ENCODE measurements at places on chromosomes 12 and 14.

DNA sequence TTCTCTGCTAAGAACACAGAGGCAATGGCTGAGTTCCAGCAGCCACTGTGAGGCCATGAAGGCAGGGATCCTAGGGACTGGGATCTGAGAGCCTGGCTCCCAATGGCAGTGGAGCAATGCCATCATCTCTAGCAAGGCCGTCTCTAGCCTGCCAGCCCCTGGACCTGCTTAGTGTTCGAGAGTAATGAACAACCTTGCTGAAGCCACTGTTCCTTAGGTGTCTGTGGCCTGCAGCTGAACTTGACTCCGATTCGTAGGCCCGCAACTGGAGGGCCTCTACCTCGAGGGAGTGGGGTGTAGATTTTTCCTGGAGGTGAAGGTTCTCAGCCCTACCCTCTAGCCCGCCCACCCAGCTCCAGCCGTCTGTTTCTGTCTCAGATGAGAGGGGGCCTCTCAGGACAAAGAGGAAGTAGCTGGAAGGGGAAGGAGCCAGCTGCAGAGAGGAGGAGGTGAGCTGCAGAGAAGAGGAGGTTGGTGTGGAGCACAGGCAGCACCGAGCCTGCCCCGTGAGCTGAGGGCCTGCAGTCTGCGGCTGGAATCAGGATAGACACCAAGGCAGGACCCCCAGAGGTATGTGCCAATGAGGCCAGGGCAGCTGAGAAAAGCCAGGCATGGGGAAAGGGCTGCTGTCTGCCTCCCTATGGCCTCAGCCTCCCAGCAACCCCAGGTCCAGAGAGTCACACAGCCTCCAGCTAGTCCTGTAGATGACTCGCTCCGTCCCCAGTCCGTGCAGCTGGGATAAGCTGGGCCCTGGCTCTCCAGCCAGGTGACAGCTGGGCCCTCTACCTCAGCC, at the start of gene PLD4:
Gene PLD4, plus strand, starts transcription at position 459 of the 793 bp plus-strand sequence. CDS start 2,262 bp downstream, outside the sequence.
- no peak for DNase-seq

DNA sequence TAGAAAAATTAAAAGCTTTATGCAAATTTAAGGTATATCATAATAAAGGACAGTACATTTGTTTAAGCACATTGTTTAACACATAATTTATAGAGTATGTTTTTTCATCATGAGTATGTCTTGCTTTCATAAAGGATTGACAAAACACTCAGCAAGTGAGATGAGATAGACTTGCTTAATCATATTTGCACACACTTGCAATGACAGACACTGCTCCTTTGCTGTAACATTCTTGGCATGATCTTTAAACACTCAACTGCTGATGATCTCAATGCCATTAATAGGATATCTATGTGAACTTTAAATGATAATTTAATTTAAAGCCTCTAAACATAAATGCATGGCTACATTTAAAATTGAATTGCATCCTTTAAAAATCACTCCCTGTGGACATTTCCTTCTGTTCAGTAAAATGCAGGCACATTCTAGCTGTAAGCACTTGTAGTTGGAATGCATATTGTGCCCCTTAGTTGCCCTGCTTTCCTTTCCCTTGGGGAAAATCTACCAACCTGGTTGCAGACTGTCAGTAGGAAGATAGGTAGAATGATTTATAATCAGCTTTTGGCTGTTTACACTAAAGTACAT, 979.0 kb downstream of the TMTC2 start:
- DNase-seq, result no peak

- peak; percentile 56 for DNase-seq
Measured at GRCh38 chr14:104135121-104135903, 3.1 kb upstream of the KIF26A start.

DNA sequence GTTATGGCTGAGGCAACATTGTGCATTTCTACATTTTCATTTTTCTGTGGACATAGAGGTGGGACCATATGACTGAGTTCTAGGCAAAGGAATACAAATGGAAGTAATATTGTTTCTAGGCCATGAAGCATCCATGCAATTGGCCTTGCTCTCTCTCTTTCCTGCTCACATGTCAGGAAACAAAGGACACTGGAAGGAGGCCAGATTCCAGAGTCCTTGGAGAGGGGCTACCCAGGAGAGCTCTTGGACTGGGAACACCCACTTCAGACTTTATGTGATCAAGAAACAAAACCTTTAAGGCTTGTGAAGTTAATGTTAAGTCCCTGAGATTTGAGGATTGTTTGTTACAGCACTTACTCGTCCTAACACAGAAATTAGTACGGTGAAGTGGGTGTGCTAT, 32.8 kb downstream of the PDZRN4 start:
- no peak for DNase-seq

GRCh38 chr14:50964683-50965390, 20.6 kb upstream of the PYGL start:
- no peak for DNase-seq

GRCh38 chr12:43848226-43848507, 12.3 kb downstream of the TMEM117 start:
- DNase-seq, result no peak

DNA sequence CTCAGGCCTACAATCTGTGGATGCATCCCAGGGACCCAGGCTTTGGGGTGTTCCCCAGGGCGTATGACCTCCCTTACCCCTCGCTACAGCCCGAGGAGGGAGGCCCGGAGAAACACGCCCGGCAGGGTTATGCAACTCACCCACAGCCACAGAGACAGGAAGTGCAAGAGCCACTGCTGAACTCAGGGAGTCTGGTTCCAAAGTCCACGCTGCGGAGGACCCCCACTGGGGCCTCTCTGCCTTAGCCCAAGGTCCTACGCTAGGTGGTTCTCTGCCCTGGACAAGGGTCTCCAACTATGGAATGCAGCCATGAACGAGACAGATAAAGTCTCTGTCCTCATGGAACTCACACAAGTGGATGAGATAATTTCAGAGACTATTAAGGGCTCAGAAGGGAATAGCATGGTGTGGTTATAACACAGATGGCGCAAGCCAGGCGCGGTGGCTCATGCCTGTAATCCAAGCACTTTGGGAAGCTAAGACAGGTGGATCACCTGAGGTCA, 11.3 kb downstream of the SCARB1 start:
- DNase-seq, result no peak

DNA sequence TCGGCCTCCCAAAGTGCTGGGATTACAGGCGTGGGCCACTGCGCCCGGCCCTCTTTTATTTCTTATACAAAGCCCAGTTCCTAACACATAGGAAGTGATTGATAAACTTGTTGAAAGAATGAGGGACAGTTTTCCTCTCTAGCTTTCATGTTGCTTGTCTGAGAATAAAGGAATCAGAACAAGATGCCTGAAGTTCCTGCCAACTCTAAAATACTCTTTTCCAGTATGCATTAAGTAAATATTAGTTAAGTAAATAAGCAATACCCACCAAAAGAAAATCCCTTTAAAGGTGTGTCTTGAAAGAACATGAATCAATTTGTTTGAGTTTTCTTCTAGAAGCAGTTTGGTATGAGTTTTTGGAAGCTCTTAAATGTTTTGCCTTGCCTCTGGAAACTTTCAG, 24.4 kb upstream of the CD27 start:
- DNase-seq, result no peak

GRCh38 chr12:21300632-21301031, 34.1 kb downstream of the SLCO1A2 start:
- no peak for DNase-seq

DNA sequence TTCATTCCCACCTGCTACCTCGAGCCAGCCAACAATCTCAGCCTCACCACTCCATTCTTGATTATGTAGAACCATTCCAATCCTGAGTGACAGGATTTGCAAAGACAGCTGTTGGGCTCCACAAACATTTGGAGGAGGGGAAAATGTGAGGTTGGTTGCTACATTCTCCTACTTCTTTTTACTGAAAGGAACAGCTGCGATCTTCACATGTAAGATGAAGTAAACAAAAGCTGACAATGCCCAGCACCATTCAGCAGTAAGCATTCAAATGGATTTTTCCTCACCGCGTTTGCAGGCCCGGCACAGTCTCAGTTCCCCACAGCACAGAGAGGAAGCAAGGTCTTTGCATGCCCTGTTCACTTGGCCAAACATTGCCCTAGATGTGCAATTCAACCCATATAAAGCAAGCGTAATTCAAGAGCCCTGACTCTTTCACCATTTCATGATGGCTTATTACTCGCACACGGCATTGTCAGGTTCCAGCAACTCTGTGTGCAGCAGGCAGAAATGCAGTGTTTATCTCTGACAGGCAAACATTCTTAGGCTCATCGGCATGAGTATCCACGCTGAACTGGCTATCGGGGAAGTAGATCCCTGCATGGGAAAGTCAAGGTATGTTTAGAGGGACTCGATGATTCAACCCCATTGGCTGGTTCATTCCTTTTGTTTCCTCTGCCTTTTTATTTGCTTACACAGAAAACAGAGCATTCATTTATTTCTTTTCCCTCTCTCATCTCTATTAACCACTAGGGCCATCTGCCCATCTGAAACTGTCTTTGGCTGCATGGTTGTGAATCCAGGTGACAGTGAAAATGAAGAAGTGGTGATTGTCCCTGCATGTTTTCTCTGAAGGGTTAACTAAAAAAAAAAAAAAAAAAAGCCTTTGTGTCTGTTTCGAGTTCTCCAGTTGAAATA, 236.1 kb upstream of the PLEKHG7 start:
- DNase-seq, result peak; percentile 68

- no peak for DNase-seq
Measured at GRCh38 chr14:23577710-23578392, 739 bp downstream of the JPH4 start.

Data from NCI-H748 treated with DMSO at 0.1 percent for 48 hours (cell line).